T-helper 2 cell (primary cell): ENCODE measurements at places on chromosomes 12 and 14.
A peak's percentile ranks its signal among the peaks of the same experiment; 100 is the strongest.

GRCh38 chr12:97778111-97778510, 315.5 kb downstream of the RMST start:
- no peak for DNase-seq

DNA sequence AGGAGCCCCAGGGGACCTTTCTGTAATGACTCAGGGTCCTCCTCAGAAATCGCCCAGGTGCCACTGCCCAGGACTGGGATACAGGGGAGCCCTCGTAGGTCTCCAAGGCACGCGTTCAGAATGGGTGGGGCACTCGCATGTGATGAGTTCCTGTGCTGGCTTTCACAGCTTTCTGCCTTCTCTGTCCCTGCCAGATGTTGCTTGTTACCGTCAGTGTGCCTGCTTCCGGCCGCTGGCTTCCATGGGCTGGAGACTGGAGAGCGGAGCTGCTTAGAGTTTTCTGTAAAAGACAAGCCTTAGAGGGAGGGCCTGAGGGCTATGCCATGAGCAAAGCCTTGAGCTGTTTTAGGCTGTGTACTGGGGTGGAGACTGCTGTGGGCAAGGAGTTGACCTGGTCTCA, 75.0 kb upstream of the SLC24A4 start:
- no peak for DNase-seq

GRCh38 chr14:84622357-84622756, 907.6 kb upstream of the FLRT2 start:
- DNase-seq, result no peak

GRCh38 chr12:59182191-59182590, 261.9 kb upstream of the LRIG3 start:
- DNase-seq, result peak; percentile 27

DNA sequence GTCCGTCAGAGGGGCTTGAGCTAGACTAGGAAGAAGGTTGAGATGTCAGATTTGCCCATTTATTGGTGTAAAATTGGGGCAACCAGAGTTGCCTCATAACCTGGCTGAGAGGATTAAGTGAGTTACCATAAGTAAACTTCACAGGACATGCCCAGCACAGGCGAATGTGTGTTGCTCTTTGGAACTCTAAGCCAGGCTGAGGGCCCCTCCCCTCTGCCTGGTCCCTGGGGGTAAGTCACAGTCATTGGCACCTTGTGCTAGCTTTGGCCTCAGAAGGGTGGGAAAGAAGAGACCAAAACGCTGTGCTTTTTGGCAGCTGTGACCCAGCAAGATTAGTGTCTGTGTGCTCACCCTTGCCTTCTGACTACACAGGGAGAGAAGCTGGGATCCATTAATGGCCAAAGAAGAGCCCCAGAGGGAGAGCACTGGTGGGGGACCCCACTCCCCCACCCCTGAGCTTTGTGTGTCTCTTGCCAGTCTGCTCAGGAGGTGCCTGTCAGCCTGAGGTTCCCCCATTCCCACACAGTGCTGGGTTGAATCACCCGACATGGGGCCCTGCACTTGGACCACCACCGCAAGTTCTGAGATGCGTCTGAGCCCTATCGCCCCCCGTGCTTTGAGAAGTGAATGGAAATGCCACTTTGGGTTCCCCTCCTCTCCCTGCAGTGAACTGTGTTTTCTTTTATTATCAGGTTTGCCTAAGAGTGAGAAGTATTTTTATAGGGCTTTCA, 74.1 kb downstream of the CACNA1C start:
- DNase-seq, result no peak

DNA sequence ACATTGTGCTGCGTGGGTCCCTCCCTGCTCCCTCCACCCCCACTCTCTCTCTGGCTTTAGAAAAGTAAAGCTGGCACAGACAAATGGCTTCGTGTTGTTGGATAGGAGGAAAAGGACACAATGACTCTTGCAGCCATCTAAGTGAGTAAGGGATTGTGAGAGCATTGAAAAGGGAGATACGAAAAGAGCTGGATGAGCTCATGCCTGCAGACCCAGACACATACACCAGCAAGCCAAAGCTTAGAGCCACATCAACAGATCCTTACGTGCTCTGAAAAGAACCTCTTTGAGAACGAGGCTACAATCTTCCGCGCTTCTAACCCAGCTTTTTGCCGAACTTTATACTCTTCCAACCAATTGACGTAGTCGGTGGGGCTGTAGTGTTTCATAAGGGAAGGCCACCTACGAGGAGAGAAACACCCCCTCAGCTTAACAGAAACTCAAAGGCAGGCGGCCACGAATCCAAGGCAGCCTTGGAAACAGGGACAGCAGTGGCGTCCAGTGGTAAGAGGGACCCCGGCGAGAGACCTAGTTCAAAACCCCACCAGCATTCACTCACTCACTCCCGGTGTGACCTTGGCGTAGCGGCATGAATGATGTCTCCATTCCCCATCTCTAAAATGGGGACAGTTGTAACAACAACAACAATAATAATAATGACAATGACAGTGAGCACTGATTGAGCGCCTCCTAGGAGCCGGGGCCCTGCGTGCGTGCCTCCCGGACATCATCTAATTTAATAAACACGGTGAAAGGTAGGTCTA, 1.1 kb downstream of the FBXO21 start:
- no peak for DNase-seq
